ENCODE measurements at places on chromosomes 4 and X.

DNA sequence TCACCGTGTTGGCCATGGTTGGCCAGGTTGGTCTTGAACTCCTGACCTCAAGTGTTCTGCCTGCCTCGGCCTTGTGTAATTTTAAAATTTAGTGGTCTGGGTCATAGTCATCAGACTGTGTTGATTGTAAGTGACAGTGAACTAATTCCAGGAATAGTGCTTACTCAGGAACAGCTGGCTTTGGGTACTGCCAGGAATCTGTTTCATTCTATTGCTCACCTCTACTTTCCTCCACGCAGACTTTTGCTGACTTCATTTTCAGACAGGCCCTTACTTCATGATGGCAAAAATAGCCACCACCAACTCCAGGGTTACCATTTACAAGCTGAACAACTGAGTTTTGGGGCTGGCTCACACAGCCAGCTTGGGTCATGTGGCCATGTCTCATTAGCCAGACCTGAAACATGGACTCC is 54.6 kb downstream of the FNIP2 start:
- peaks cover 40% of the 10 kb centered on the region for H3K4me1 ChIP-seq
- H3K27me3 ChIP-seq, result no peaks in the 10 kb centered on the region
- H3K4me3 ChIP-seq, result no peak overlapping the region
- no peak overlapping the region for H3K27ac ChIP-seq
- peaks cover 6% of the 10 kb centered on the region for H3K36me3 ChIP-seq

- peaks cover 58% of the 10 kb centered on the region for H3K4me1 ChIP-seq
- no peak for DNase-seq
- H3K4me3 ChIP-seq, result peak overlapping the region; percentile 95
- no peak overlapping the region for H3K27ac ChIP-seq
- no peaks in the 10 kb centered on the region for H3K27me3 ChIP-seq
These were observed 4.7 kb downstream of the RAP2C start for GRCh38 chrX:132214518-132214917.

- no peaks in the 10 kb centered on the region for H3K4me1 ChIP-seq
- H3K36me3 ChIP-seq, result no peaks in the 10 kb centered on the region
- H3K4me3 ChIP-seq, result no peak overlapping the region
- no peak for DNase-seq
- H3K27me3 ChIP-seq, result peaks cover 20% of the 10 kb centered on the region
These were observed 624.6 kb upstream of the TECRL start for GRCh38 chr4:65033899-65034298.

DNA sequence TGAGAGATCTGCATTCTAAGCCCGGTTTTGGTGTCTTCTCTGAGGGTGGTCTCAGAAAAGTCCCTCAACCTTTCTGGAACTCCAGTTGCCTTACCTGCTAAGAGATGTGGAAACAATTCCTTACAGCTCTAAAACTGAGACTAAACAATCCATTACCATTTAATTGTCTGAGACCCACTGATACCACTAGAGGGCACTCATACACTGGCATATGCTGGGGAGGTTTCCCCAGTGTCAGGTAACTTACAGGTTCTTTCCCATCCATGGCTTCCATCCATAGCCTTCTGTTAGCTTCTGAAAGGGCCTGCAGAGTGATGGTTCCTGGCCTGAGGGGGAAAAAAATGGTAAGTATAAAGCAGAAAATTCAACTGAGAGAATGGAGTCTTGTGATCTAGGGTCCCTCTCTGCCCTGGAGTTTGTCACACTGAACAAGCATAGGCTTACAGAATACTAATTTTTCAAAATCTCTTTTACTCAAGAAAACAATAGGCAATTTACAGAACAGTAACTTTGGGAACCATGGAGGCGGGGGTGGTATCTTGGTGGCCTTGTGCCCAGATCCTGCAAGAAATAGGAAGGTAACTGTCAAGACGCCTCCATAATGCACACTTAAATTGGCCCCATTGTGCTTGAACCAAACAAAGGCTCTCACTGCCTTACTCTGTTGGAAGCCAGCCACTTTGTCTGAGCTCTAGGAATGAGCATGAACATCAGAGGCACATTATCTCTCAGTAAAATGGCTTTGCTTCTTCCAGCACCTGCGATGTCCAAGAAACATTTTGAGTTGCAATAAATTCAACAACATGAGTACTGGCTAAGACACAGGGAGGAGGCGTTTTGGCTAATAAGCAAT is 236.1 kb downstream of the OPHN1 start:
- H3K4me1 ChIP-seq, result no peaks in the 10 kb centered on the region
- no peak overlapping the region for H3K4me3 ChIP-seq
- no peak for DNase-seq
- no peaks in the 10 kb centered on the region for H3K27me3 ChIP-seq
- H3K36me3 ChIP-seq, result no peaks in the 10 kb centered on the region

DNA sequence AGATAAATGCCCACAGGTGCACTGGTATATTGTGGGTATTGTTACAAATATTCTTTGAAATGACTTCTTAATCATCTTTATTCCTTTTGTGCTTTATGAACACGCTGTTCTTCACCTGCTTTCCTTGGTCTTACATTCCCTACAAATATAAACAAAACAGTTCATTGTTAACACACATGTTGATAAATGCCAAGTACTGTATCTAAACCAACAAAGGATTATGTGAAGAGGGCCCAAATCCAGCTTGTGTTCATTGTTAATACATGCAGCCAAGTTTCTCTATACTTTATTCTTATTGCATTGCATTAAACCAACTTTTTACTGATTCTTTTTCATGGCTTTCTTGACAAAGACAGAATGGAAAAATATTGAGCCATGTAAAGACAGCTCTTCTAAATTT is 42.8 kb downstream of the AREG start:
- H3K36me3 ChIP-seq, result no peaks in the 10 kb centered on the region
- H3K4me3 ChIP-seq, result no peak overlapping the region
- peaks cover 32% of the 10 kb centered on the region for H3K27me3 ChIP-seq
- no peak overlapping the region for H3K27ac ChIP-seq
- DNase-seq, result no peak
